ENCODE measurements at places on chromosomes 2 and 18. TPM values are rescaled to one million over a fixed set of nuclear protein-coding genes. Genes with fewer than 3 reads are reported as not detected.

The CD207 gene
- total RNA-seq, result not detected

The OSGEPL1 gene
- total RNA-seq, result 9.2 TPM

DNA sequence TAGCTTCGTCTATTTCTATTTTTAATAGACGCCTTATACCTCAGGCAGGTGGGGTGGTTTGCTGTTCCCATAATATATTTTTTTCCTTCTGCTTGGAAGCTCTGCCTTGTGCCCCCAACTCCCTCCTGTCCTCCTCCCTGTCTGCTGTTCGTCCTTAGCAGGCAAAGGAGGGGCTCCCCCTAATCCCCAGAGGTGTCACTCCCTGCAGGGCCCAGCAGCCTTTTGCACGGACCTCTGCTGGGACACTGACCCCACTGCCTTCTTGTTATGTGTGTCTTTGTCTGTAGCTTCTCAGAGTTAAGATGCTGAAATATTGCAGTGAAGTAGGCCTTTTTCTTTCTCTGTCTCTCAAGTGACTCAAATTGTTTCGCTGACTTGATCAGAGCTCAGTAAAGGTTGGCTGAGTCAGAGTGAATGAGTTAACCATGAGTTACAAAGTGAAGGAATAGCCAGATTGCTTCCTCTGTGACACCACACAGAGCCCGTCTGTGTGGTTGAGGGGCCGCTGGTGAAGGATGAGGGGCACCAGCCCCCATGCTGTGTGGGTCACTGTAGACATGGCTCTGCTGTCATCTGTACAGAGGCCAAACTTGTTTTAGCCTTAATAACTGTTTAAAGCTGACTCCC is 47.7 kb downstream of the PRKCE start:
- no peak for DNase-seq

GRCh38 chr2:64414736-64415435 is 39.1 kb upstream of the LGALSL start:
- DNase-seq, result no peak

The TBR1 gene
- not detected for total RNA-seq

The COL4A3 gene
- 0.72 TPM for total RNA-seq

DNA sequence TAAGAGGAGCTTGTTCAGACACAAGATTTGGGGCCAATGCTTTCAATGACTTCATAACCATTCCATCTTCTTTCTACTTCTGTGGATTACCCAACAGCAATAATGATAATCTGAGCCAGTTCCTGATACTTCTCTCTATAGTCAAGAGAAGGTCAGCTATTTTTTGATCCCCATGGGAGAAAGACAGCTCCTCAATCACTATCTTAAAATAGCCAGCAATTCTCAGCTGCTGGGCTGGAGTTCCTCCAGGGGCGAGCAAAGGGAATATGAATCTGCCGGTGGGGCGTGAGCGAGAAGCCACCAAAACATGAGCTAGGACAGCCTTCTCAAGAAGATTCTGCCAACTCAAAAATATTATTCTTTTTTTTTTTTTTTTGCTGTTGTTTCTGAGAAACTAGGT is at the start of gene TMEM182:
TSS of gene TMEM182 (plus strand) at position 269 of the 400 bp plus-strand sequence. CDS start 187 bp downstream, outside the sequence.
- no peak for DNase-seq

The NEB gene
- total RNA-seq, result 3.3 TPM

DNA sequence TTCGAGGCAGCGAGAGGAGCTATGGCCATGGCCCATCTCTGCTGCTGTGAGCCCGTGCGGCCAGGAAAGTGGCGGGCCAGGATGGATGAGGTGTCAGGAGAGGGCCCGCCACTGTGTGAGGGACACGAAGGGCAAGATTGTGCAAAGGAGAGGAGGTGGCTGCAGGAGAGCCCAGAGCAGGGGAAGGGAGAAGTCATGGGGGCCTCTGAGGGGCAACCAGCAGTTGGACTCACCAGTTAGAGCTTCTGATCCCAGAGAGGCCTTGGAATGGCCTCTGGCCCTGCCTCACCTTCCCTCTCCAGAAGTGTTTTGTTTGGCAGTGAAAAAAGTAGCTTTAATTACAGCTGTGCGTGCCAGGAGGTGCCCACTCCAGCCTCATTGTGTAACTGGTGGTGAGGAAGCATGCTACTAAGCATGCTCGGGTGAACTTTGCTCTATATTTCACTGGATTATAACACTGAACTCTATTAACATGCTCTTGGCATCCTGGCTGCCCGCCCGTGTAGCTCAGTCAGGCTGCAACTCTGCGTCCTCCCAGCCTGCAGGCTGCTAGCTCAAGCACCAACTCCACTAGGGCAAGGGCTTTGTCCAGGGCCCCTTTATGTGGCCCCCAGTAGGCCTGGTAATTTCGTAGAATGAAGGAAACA is 34.2 kb downstream of the IMPA2 start:
- no peak for DNase-seq

The ST8SIA3 gene
- 0.04 TPM for total RNA-seq

- DNase-seq, result no peak
Measured at GRCh38 chr2:214217599-214217998, 193.3 kb upstream of the VWC2L start.

- DNase-seq, result no peak
Measured at GRCh38 chr2:19893520-19894133, 8.2 kb downstream of the TTC32 start.

DNA sequence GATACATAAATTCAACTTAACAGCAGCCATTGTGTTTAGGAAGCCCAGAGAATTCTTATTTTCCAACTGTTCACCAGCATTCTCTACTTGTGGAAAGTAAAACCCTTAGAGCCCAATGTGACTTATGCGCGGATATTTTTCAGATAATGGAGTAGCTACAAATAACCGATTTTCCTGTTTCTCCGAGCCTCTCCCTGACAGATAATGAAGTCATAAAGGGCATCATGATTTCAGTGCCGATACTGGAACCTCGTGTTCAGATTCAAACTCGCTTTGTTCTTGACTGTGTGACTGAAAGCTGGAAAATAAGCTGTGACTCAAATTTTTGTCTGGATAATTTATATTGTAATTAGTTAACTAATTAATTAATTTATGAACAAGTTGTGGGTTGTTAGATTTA is 228.2 kb downstream of the VAPA start:
- DNase-seq, result no peak

DNA sequence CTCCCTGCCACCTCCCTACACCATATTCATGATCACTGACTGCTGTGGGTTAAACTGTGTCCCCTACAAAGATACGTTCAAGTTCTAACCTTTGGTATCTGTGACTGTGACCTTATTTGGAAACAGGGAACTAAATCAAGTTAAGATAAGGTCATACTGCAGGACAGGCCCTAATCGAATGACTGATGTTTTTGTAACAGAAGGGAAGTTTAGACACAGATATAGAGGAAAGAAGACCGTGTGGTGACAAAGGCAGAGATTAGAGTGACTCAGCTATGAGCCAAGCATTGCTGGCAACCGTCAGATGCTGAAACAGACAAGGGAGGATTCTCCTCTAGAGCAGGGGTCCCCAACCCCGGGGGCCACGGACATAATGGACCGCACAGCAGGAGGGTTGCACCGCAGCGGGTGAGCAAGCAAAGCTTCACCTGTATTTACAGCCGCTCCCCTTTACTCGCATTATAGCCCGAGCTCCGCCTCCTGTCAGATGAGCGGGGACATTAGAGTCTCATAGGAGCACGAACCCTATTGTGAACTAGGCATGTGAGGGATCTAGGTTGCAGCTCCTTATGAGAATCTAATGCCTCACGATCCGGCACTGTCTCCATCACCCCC is 28.9 kb upstream of the RNF152 start:
- no peak for DNase-seq

DNA sequence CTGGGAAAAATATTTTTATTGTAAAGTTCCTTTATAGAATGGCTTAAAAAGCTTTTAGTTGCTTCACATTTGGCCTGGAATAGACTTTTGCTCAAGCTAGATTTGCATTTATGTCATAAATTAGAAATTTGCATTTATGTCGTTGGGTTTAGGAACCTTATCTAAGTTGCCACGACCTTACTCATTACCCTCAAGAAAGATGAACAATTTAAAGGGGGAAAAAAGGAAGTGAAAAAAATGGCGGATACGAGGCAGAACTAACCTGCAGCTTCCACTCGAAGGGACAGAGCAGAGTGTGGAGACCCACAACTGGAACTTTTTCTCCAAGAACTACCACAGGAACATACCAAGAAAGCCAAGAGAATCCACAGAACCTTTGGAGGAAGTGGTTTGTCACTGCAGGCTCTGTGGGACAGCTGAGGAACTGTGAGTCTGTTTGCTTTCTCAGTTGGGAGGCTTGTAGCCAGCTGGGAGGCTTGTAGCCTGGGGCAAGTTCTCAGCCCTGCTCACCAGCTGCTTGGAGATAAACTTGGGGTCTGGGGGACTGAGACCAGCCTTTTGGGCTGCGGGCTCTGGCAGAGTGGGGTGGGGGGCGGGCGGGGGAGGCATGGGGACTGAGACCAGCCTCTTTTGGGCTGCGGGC is 349.9 kb upstream of the MEIS1 start:
- no peak for DNase-seq

The LONRF2 gene
- total RNA-seq, result 1.4 TPM

GRCh38 chr2:154849482-154849881 is 151.0 kb downstream of the KCNJ3 start:
- DNase-seq, result no peak

The C1QL2 gene
- total RNA-seq, result 4.9 TPM

GRCh38 chr2:234845602-234846590 is 105.9 kb upstream of the SH3BP4 start:
- DNase-seq, result no peak

The PSMD1 gene
- 93.6 TPM for total RNA-seq

GRCh38 chr18:11861583-11862288 is 10.5 kb downstream of the CHMP1B start:
- DNase-seq, result no peak

DNA sequence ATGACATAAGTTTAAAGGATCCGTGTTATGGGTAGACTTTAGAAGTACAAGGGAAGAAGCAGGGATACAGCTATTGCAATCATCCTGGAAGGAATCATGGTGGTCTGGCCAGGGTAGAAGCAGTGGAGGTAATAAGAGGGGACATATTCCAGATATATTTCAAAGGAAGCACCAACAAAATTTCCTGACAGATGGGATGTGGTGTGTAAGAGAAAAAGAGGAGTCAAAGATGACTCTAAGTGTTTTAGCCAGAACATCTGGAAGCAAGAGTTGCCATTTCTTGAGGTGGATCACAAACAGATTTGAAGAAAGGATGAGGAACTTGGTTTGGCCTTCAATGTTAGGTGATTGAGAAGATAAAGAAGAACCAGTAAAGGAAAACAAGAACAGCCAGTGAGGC is 133.1 kb upstream of the CTAGE1 start:
- no peak for DNase-seq

The TDRD15 gene
- 0.08 TPM for total RNA-seq

- no peak for DNase-seq
Measured at GRCh38 chr18:12821408-12821807, 62.6 kb downstream of the PTPN2 start.

The GORASP2 gene
- total RNA-seq, result 50.1 TPM

The ANKRD29 gene
- total RNA-seq, result 17.4 TPM

The IL1R2 gene
- 1.3 TPM for total RNA-seq

- DNase-seq, result no peak
Measured at GRCh38 chr2:85355073-85355410, 473 bp downstream of the ELMOD3 start.

- peak; percentile 73 for DNase-seq
Measured at GRCh38 chr2:24421668-24422067, 61.3 kb upstream of the ITSN2 start.

DNA sequence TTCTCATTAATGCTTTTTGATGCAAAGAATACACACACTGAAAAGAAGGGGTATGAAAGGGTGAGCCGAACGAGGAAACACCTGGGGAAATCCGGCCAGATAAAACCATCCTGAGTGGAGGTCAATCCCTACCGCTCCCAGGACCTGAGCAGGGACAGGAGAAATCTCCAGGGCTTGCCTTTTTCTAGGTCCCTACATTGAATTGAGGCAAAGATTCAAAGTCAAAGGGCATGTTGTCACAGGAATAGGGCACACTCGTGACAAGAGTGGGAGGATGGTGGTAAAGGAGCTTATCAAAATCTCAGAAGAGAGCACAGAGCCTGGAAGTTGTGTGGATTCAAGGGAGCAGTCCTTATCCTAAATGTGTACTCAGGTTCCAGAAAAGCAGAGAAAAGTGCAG is 61.2 kb upstream of the ACKR3 start:
- DNase-seq, result no peak

The SOX11 gene
- total RNA-seq, result 16.6 TPM

- no peak for DNase-seq
Measured at GRCh38 chr2:65370387-65371073, 61.9 kb downstream of the SPRED2 start.

DNA sequence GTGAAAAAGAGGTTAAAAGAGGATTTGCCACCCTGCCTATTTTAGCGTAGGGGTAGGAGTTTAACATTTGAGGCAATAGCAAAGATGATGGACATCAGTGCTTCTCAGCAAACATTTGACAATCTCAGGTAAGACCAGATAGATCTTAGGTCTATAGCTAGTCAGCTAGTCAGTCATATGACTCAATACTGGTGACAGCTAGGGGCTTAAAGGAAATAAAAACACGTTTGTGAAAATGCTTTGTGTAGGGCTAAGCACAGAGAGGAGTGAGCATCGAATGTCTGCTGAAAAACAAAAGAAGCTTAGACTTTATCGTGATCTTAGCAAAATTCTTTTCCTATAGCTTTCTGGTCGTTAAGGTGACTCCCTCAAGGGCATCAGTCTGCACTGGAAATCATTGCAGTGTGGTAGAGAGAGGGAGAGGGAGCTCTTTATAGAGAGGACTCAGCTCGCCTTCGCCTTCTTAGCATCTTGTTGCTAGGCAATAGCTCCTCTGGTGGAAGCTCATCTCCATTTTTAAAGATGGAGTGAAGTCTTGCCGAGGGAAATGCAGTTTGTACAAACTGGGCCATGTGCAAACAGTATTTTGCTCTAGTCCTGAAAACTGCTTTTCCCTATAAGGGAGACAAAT is 62.8 kb upstream of the SLC38A11 start:
- DNase-seq, result no peak

The MARCHF4 gene
- total RNA-seq, result 0.13 TPM

- no peak for DNase-seq
Measured at GRCh38 chr2:212495046-212495445, 43.6 kb downstream of the ERBB4 start.

GRCh38 chr18:36889321-36889720 is 60.4 kb downstream of the KIAA1328 start:
- DNase-seq, result peak; percentile 7

- no peak for DNase-seq
Measured at GRCh38 chr2:118049816-118050140, 35.9 kb upstream of the CCDC93 start.

- peak; percentile 35 for DNase-seq
Measured at GRCh38 chr2:165008730-165009315, 53.5 kb upstream of the SLC38A11 start.

GRCh38 chr2:30675758-30676157 is 131.5 kb downstream of the CAPN13 start:
- DNase-seq, result no peak

Measured in hepatocyte (in vitro differentiated cells).